ENCODE measurements at places on chromosomes 4 and X.

DNA sequence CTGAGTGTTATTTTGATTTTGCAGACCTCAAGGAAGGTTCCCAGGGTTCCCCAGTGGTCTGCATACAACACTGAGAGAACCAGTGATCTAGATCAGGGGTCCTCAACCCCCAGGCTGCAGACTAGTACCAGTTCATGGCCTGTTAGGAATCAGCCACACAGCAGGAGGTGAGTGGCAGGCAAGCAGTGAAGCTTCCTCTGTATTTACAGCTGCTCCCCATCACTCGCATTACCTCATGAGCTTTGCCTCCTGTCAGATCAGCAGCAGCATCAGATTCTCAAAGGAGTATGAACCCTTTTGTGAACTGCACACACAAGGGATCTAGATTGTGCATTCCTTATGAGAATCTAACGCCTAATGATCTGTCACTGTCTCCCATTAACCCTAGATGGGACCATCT is 28.5 kb downstream of the EDNRA start:
- DNase-seq, result no peak

- no peak for DNase-seq
Measured at GRCh38 chr4:5742968-5743367, 32.0 kb downstream of the EVC start.

DNA sequence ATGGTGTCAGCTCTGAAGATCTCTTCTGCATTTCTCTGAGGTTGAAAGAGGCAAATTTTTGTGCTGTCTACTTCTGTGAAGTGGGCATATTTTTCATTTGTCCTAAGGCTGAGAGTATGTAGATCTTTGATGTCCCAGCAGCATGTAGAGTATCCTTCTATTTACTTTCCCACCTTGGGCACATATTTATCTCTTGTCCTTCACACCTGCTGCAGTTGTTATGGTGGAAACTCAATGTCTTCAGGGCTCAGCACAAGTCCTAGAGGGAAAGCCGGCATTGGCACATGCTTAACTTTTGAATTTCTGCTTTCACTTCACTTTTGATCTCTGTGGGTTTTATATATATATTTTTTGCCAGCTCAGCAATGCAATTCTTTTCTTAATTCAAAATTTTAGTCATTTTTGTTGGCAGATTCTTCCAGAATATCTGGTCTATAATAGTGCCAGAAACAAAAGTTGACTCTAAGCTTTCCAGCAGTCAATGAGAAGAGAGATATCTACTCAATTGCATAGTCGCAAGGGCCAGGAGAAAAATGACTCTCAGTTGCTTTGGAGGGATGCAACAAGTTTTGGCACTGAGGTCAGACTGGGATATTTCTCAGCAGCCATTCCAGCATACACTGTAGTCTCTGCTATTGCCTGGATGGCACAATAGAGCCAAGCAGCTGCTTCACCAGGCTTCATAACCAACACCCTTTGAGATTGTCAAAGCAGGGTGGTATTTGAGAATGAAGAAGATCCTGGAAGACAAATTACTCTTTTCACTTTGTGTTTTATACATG is 127.8 kb upstream of the FAT1 start:
- no peak for DNase-seq

- no peak for DNase-seq
Measured at GRCh38 chrX:42096265-42096920, 173.0 kb upstream of the CASK start.

DNA sequence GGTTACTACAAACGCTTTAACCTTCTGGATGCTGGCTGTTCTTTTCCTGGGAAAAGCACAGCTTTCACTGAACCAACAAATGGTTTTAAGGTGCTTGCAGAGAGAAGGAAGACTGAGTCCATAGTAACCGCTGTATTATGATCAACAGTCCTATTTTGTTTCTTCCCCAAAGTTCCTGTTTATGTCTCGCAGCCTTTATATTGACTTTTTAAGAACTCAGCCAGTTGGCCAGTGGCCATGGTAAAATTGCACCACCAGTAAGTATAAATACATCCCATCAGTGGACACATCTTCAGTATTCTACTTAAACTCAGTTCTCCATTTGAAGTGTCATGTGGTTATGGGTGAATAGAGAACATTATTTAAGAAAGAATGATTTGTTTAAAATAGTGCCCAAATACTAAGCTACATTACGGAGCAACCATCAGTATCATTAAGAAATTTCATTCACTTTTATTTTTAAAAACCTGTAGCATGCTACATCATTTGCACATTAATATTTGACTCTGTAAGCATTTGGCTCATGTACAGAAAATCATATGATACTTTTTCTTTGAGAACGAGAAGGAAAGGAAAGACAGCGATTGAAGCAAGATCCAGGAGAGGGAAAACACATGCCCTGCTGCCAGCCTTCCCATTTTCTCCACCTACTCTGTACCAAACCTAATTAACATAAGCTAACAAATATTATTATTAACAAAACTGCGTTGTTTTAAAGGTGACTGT is 287.0 kb downstream of the ARHGAP24 start:
- no peak for DNase-seq

DNA sequence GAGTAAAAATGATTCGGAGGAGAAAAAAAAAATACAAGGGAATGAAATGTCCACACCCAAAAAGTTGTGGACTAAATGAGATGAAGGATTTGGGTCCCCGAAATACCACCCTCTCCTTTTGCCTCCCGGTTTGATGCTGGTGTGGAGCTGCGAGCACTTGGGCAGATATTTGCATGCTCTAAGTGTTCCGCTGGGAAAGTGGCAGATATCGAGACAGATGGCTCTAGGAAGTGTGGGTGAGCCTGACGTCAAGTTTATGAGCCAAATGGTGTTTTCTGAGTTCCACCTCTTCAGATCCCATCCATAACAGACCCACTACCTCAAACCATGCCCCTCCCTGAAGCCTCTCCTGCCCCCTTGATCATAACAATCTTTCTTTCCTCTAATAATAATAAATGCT is 228.6 kb downstream of the QDPR start:
- DNase-seq, result no peak

- no peak for DNase-seq
Measured at GRCh38 chr4:35315419-35315818, 928.9 kb downstream of the ARAP2 start.

DNA sequence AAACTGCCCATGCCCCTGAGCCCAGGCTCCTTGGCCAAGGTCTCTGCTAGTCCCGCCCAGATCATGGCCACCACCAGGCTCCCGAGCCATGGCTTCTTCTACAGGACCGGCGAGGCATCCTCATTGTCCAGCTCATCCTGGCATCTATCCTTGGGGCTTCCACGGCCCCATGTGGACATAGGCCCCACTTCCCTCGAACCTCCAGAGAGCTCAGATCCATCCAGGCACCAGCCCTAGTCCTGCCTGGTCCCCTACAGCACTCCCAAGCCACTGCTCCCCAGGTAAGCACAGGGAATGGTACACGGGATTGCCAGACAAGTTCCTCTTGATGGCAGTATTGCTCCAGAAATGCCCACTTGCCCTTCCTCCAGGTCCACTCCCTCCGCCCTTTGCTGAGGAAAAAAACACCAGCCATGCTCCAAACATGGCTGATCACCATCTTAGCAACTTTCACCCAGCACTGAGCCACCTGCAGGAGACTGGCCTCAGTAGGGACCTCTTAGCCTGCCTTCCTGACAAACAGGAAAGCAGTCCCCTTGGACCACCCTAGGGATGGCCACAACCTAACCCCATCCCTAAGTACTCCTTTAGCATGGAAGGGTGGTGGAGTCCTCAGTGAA is 272.1 kb upstream of the AGTR2 start:
- peak; percentile 17 for DNase-seq

GRCh38 chr4:144723471-144723870 is 77.5 kb downstream of the HHIP start:
- DNase-seq, result no peak

GRCh38 chr4:71545168-71545567 is 206.3 kb downstream of the SLC4A4 start:
- DNase-seq, result peak; percentile 30

- DNase-seq, result no peak
Measured at GRCh38 chr4:181949704-181950312, 293.4 kb upstream of the TENM3 start.

GRCh38 chrX:68749426-68749825 is 79.4 kb upstream of the EFNB1 start:
- no peak for DNase-seq

DNA sequence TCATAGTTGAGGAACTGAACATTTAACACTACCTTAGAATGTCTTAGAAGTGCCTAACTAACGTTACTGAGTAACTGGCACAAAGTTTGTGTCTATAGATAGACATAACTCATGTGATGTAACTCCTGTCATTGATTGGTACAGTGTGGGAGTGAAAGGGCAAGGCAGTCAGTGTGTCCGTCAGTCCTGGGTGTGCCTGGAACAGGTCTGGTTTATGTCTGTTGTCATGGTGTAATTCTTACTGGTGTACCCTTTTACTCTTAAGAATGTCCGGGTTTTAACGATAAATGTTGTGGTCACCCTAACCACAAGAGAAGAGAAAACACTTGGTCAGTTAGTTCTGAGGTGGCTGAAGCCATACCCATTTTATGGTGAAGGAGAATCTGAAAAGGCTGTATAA is 93.1 kb upstream of the ESX1 start:
- no peak for DNase-seq

DNA sequence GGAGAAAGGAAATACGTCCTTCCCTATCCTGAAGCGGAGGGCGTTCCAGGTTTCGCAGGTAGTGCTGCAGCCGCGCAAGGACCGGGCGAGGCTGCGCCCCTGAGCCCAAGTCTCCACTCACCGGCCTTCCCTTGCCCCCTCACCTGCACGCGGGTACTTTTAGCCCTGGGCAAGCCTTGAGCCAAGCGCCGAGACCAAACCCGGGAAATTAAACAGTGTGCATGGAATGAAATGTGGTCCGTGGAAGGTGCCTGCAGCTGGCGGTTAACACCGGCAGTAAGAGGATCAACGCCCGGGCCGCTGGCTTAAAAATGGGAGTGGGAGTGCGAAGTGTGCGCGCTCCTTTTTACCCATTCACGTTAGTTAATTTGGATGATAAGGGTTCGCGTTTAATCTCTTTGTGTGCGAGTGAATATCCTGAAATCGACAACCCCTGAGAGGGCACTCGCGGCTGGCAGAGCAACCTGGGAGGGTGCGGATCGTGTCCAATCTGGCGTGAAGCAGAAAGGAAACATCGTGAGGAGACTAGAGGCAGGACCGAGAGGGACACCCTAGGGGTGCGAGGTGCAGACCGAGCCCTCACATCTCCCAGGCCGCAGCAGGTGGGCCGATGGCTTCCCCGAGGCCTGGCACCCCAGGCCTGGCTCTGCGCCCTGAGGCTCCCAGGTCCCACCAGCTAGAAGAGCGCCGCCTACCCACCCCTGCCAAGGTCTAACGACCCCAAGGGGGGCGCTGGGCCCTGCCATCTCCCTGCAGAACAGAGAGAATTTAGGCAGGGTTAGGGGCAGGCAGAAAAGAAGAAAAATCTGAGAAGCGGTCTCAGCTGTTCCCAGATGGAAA is 2.0 kb upstream of the HELT start:
- DNase-seq, result no peak

DNA sequence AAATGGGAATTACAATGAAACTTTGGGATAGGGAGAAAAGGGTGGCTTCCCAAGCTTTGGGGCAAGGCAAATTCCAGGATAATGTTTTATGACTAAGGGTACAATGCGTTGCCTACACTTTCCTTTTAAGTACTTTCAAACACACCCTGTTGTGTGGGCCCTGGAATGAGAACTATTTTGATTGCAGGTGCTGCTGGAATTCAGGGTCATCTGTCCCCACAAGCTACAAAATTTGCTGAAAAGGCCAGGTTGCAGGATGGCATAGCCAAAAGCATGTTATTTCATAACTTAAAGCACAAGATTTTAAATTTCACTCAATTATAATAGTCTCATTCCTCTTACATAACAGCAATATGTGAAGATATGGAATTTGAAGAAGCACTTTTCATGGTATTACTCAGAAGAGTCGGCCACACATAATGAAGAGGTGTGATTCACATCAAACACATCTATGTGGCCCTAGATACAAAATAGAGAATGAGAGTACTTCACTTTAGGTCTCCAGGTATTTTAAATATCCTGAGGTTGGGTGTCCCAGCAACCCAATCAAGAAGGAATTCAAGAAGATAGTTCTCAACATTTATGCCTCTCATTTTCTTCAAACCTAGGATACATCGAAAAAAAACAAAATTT is 89.3 kb downstream of the APBB2 start:
- no peak for DNase-seq

- DNase-seq, result no peak
Measured at GRCh38 chr4:117134386-117134785, 49.0 kb upstream of the TRAM1L1 start.

DNA sequence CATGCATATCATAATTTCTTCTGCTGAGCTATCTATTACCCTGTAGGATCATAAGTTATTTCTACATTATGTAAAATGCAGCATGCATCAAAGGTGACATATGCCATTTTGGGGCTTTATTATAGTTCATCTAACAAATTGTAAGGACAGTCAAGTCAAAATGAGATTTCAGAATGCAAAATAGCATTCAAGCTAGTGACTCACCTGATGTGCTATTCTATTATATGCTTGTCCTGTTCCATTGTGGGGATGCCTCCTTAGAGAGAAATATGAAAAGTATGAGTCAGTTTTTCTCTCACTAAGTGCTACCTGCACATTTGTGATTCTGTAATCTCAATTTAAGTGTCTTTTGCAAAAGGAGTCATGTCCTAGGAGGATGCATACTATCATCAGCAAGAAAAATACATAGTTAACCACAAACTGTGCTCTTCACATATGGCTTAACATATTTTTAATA is 647.0 kb upstream of the PCDH10 start:
- DNase-seq, result no peak

GRCh38 chrX:109089359-109089758 is 353.0 kb upstream of the IRS4 start:
- no peak for DNase-seq

- DNase-seq, result no peak
Measured at GRCh38 chr4:94551643-94552564, 100.2 kb downstream of the PDLIM5 start.

- DNase-seq, result no peak
Measured at GRCh38 chrX:96692454-96692853, 7.8 kb downstream of the DIAPH2 start.

- no peak for DNase-seq
Measured at GRCh38 chrX:10855845-10856244, 235.5 kb upstream of the MID1 start.

DNA sequence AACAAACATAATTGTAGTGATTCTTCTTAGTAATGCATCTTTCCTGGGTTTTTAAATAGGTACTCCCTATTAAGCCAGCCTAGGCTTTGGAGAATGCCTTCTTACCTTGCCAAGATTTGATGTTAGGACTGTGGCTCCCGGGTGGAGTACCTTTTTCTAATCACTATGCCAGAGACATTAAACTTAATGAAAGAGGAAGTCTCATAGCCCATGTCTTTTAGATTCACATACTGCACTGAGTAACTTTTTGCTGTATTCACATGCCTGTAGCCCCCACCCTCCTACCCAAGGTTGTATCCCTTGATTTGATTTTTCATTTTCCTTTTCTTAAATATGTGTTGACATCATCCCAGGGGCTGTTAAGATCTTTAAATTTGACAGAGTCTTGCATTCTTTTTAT is 104.2 kb upstream of the TLR2 start:
- no peak for DNase-seq

- no peak for DNase-seq
Measured at GRCh38 chrX:101986586-101986985, 54.8 kb upstream of the ZMAT1 start.

GRCh38 chrX:39249999-39250398 is 448.7 kb downstream of the MID1IP1 start:
- no peak for DNase-seq

- no peak for DNase-seq
Measured at GRCh38 chrX:132034648-132035047, 11.5 kb downstream of the STK26 start.

- DNase-seq, result no peak
Measured at GRCh38 chrX:150240643-150240970, 122.5 kb upstream of the MAMLD1 start.

- no peak for DNase-seq
Measured at GRCh38 chr4:6625256-6625655, 15.2 kb upstream of the MRFAP1 start.
